ENCODE measurements at places on chromosomes 13 and 19.

GRCh38 chr13:40639221-40639681 lies 27.2 kb downstream of the FOXO1 start:
- DNase-seq: no peak

DNA sequence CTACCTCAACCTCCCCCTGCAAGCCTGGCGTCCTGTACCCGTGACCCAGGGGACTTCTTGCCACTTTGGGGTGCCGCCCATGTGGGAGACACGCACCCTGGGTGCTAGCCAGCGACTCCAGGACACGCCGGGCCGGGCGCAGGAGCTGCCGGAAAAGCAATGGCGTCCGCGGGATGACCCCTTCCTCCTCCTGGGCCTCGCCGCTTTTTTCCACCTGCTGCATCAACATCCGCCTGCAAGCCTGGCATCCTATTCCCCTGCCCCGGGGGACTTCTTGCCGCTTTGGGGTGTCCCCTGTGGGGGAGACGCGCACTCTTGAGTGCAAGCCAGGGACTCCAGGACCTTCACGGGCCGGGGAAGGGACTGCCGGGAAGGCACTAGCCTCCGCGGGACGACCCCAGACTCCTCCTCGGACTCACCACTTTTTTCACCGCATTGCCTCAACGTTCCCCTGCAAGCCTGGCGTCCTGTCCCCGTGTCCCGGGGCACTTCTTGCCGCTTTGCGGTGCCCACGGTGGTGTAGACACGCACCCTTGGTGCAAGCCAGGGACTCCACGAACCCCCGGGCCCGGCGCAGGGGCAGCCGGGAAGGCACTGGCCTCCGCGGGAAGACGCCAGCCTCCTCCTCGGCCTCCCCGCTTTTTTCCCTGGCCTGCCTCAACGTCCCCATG lies 237.8 kb downstream of the TUBA3C start:
- no peak for DNase-seq

- no peak for DNase-seq
These were observed 63.0 kb downstream of the RFX2 start for GRCh38 chr19:6047256-6047655.

- no peak for DNase-seq
These were observed 410.9 kb downstream of the FOXO1 start for GRCh38 chr13:40255551-40255950.

DNA sequence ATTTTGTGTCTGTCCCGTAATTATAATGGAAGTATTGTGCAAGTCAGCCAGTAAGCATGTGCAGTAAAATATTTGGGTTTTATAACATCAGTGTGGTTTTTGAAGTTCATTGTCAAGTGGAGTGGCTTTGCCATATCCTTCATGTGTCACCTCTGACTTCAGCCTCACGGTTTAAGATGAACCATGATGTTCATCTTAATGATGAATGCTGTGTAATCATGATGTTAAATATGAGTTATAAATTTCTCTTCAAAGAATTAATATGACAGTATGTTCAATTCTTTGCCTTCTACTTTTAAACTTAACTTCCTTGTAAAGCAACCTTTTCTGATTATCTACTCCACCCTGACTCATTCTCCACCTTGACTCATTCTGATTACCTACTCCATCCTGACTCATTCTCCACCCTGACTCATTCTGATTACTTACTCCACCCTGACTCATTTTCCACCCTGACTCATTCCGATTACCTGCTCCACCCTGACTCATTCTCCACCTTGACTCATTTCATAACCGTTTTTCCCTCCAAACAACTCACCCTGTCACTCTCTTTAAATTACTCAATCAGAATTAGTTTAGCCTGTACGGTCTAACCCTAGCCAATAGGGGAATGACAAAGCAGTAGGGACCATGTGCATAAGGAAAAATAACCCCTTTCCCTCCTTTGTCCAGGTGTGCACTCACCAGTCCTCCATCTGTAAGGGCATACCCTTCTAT lies 50.3 kb upstream of the ANKRD10 start:
- DNase-seq: no peak

- no peak for DNase-seq
These were observed 202.3 kb downstream of the ABCC4 start for GRCh38 chr13:95098916-95099315.

GRCh38 chr19:37964109-37964508 lies 57.1 kb downstream of the SIPA1L3 start:
- DNase-seq: no peak

GRCh38 chr19:58035863-58036262 lies 2.0 kb downstream of the ZSCAN1 start:
- no peak for DNase-seq

DNA sequence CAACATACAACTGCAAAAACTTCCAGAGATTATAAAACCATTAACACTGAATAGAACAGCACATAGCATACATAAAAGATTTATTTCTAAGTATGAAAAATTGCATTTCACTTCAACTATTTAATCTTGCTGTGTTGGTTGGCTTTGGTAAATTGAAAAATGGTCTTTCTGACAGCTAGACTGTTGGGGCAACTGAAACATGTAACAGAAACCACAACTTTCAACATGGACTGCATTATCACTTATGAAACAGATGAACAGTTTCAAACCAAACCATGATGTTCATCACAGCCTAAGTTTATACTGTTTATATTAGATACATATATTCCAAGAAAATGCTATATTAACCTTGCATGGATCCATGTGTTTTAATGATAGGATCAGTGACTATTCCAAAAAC lies 324.1 kb upstream of the PCDH9 start:
- no peak for DNase-seq

GRCh38 chr19:30593975-30594745 lies 222.0 kb downstream of the ZNF536 start:
- DNase-seq: no peak

- no peak for DNase-seq
These were observed 12.0 kb upstream of the TNFSF11 start for GRCh38 chr13:42561752-42562467.

- DNase-seq: no peak
These were observed 1719.5 kb upstream of the MIR17HG start for GRCh38 chr13:89627996-89628395.

- DNase-seq: no peak
These were observed 1717.4 kb upstream of the SPRY2 start for GRCh38 chr13:82058364-82058763.

DNA sequence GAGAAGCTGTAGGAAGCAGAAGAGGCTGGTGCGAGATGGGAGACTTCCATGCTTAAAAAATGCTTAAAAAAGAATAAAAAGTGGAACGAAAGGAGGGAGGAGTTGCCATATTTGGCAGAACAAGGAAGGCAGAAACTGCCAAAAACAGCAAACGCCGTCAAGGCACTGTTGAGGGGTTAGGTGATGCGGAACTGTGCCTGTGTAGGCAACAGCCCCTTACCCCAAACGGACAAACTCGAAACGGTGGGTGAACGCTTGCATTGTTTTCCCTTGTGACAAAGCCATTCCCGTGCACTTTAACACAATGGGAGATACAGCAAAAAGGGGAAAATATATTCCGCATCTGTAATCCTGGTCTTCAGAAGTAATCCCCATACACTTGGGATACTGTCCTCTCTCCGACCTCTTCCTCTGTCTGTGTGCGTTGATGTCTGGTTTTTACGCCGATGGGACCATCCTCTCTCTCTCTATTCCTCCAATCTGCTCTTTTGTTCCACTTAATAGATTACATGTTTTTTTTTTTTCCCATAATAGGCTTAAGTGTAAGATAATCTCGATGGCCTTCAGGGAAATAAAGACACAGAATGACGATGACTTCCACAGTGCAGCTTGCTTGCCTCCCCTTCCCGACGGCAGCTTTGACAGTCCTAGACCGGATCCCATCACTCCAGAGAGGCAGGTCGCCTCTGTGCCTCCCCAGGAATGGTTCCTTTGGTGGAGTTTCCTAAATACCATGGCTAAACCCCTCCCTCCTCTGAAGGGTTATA lies 132.7 kb upstream of the RNF113B start:
- DNase-seq: no peak

DNA sequence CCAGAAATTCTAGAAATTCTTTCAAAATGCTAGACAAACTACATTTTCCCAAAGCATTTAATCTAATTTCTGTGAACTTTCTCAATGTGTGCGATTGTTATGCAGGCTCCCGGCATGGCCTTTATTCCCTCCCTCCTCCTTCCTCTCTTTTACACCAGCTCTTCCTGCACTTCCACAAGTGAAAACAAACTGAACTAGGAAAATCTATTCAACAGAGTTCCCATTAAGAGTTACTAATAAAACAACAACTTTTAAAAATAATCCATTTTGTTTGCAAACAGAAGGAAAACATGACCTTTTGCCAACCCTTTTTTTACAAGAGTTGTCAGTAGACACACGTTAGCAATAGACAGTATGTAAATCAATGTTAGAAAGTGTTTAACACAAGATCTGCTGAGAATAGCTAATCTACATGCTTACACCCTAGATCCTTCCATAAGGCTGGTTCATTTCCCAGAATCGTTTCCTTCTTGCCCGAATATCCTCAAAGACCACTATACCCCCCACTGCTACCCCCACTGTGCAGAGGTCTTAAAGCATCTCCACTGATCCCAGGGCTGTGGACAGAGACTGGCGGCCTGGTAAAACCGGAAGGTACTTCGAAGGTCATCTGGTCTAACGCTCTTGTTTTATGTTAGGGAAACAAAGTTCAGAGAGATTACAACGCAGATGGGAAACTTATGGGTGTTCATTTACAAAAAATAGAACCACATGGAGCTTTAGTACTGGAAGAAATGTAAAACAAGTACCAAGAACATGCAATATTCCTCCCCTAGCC lies 98.0 kb downstream of the FOXO1 start:
- DNase-seq: no peak

GRCh38 chr13:114235697-114236096 lies 1.0 kb downstream of the CDC16 start:
- DNase-seq: no peak

GRCh38 chr13:31073859-31074718 lies 87.6 kb downstream of the HSPH1 start:
- DNase-seq: no peak

DNA sequence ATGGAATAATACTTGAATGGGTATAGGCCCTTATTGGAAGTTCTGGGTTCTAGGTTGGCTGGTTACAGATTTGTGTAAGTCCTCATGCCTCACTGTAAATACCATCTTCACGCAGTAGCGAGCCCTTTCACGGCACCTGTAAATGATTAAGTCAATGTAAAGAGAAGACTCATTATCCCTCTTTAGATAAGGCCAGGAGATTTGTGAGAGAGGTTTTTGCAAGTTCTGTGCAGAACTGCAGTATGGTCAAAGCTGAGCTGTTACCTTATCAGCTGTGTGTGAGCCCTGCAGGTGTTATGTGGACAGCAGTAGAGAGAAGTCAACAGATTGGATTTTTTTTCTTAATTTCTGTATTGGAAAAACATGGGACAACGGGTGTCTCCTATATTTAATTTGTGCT lies 141.6 kb downstream of the SHISA2 start:
- no peak for DNase-seq

GRCh38 chr19:39501340-39501739 lies 2.6 kb downstream of the DLL3 start:
- no peak for DNase-seq

- DNase-seq: no peak
These were observed 49.7 kb downstream of the UBL3 start for GRCh38 chr13:29800687-29801086.

DNA sequence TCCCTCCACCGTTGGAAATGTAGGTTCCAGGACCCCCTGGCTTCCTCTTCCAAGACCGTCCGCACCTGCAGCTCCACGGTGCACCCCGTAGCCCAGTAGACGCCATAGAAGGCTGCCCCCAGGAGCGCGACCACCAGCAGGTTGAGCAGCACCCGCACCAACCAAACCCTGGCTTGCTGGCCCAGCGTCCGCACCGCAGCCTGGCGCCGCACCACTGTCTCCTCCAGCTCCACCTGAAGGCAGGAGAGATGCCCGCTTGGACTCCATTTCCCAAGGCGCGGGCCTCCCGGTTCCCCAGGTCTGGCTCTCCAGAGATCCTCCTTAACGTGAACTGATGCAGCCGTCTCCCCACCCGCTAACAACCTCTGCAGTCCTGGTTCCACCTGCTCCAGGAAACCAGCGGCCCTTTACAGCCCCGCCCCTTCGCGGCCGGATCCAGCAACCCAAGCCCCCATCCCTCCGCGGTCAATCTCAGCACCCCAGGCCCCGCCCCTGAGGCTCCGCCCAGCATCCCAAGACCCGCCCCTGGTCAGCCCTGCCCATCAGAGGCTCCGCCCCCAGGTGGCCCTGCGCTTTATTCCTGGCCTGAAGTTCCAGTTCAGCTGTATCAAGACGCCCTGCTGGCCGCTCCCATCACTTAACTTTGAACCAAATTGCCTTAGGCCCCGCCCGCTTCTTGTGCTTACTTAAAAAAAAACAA lies 5.0 kb upstream of the LENG1 start:
- DNase-seq: no peak

DNA sequence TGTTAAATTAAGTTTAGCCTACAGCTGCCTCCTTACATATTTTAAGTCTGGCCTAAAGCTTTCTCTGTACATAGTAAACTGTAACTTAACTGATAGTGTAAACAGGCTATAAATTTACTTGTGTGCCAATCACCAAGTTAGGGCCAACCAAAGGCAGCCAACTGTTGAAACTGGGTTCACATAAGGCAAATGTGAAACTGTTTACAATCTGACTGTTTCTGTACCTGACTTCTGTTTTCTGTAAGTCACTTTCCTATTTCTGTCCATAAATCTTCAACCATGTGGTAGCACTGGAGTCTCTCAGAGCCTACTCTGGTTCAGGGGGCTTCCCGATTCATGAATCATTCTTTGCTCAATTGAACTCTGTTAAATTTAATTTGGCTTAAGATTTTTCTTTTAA lies 103.1 kb downstream of the RAP2A start:
- DNase-seq: no peak

DNA sequence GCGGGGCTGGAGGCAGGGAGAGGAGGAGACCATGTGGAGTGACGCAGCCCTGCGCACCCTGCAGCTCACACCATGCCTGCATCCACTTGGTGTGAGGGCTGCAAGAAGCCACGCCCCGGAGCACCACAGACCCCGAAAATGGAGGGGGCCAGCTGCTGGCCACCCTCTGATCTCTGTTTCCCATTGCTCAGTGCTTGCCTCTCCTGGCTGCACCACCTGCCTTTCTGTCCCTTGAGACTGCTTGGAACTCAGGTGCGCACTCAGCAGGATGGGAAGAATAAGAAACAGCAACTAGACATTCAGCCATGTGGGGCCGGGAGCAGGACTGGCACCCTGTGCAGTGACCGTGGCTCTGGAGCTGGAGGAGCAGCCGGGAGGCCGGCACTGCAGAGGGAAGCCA lies 64.0 kb downstream of the ANKRD10 start:
- no peak for DNase-seq

DNA sequence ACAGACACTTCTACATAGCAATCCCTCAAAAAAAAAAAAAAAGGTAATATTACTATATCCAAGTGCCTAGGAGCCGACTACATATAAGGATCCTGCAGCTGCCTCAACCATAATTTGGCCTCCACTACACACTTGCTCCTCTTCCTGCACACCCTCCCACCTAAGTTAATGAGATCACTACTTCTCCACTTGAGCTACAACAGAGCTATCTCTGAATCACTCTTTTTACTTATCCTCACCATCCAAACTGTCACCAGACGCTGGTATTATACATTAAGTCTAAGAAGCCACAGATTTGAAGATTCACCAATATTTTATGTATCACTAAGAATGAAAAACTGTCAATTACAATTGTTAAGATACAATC lies 8.3 kb downstream of the OBI1 start:
- no peak for DNase-seq

Measured in NCI-H2081 treated with DMSO at 0.1 percent for 48 hours (cell line).